Naive thymus-derived CD4-positive, alpha-beta T cell (primary cell): ENCODE measurements at places on chromosomes 12 and 14. TPM values are rescaled to one million over a fixed set of nuclear protein-coding genes. Genes with fewer than 3 reads are reported as not detected.

The PUS7L gene
- 14.7 TPM for total RNA-seq

The AHNAK2 gene
- not detected for total RNA-seq

The CCDC177 gene
- total RNA-seq, result not detected

The CISTR gene
- total RNA-seq, result not detected

The SPRYD3 gene
- total RNA-seq, result 48.0 TPM

The PRICKLE1 gene
- not detected for total RNA-seq

The ADAMTS20 gene
- not detected for total RNA-seq

The MSI1 gene
- not detected for total RNA-seq

The ING4 gene
- 37.8 TPM for total RNA-seq

The PLXNC1 gene
- 38.3 and 40.4 TPM in 2 replicates for total RNA-seq

The SLC7A7 gene
- total RNA-seq, result 71.1 TPM

The CLMN gene
- total RNA-seq, result 0.49 TPM

The BCL11B gene
- total RNA-seq, result 145 TPM

The ITGA5 gene
- 73.9 TPM for total RNA-seq

The SOCS2 gene
- 41.9 and 42.1 TPM in 2 replicates for total RNA-seq

The TMEM120B gene
- total RNA-seq, result 8.9 and 9.2 TPM in 2 replicates

The RNF10 gene
- 171 and 178 TPM in 2 replicates for total RNA-seq

The SERPINA12 gene
- not detected for total RNA-seq

The RAB15 gene
- 4.7 and 4.9 TPM in 2 replicates for total RNA-seq

The ZC3H14 gene
- 44.4 TPM for total RNA-seq

The GALNT8 gene
- 0.29 TPM for total RNA-seq

The EPYC gene
- not detected for total RNA-seq

The CBLN3 gene
- total RNA-seq, result 2.9 TPM

The SIX6 gene
- total RNA-seq, result not detected

The KLRC4 gene
- total RNA-seq, result not detected in 2 replicates

The NINJ2 gene
- total RNA-seq, result 5.1 TPM

The OR4Q3 gene
- not detected for total RNA-seq

The RNASE3 gene
- not detected in 2 replicates for total RNA-seq

The PRH2 gene
- total RNA-seq, result not detected
